ENCODE measurements at places on chromosomes 6 and 20.

- DNase-seq: no peak
These were observed 44.8 kb upstream of the RNGTT start for GRCh38 chr6:89008001-89008814.

- DNase-seq: no peak
These were observed 66.8 kb upstream of the IYD start for GRCh38 chr6:150301846-150302519.

DNA sequence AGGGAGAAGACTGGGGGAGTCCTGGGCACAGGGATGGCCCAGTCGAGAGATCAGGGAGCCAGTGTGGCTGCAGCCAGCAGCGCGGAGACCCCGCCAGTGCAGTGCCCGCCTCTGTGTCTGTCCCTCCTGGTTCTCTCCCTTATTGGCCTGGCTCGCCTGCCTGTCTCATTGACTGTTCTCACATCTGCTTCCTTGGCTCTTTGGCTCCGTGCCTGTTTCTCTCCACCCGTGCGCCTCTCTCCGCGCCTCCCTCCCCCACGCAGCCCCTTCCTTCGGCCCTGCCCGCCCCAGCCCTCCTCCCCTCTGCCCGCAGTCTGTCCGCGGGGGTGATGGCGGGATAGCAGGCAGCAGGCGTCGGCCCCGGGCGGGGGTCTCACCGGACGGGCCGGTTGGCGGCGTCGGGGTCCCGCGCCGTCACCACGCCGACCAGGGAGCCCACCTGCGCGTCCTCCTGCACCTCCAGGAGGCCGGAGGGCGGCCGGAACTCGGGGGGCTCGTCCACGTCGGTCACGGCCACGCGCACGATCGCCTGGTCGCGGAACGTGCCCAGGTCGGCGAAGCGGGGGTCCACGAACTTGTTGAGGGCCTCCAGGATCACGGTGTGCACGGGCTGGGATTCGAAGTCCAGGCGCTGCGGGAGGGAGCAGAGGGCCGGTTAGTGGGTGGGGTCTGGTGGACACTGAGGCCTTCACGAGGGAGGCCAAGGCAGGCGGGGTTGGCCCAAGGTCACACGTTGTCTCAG is 92.0 kb downstream of the CD40 start:
- no peak for DNase-seq

- DNase-seq: no peak
These were observed 67.9 kb downstream of the PSMB1 start for GRCh38 chr6:170485159-170485558.

- no peak for DNase-seq
These were observed 32.2 kb downstream of the KIF25 start for GRCh38 chr6:168029459-168030217.
